ENCODE measurements at places on chromosomes 7 and 10.

GRCh38 chr7:6419310-6419773 lies 28.4 kb downstream of the DAGLB start:
- DNase-seq: no peak

GRCh38 chr10:101851411-101852116 lies 8.0 kb upstream of the KCNIP2 start:
- DNase-seq: no peak

GRCh38 chr7:6831018-6831725 lies 5.1 kb upstream of the CCZ1B start:
- no peak for DNase-seq

DNA sequence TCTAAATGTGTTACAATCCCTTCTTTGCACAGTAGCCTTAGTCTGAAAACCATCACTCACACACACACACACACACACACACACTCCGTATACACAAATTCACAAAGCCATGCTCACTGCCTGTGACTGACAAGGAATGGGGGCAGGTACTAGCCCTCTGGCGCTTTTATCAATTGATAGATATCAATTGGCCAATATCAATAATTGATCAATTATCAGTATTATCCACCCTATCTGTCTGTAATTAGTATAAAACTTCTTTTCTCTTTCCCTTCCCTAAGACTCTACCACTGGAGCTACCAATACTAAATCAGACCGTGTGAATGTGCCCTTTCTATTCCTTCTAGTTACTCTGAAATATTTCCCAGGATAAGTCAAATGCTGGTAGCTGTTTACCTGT lies 2.1 kb downstream of the DENND11 start:
- no peak for DNase-seq

GRCh38 chr10:116948530-116948870 lies 56.5 kb downstream of the SHTN1 start:
- no peak for DNase-seq

Measured in GDM1 (cell line).